ENCODE measurements at places on chromosomes 6 and 20. TPM values are rescaled to one million over a fixed set of nuclear protein-coding genes. Genes with fewer than 3 reads are reported as not detected.

PRICKLE4 gene
- total RNA-seq: 6.4 TPM

SYNDIG1 gene
- total RNA-seq: not detected

WTAP gene
- total RNA-seq: 79.5 TPM

SLC22A3 gene
- total RNA-seq: not detected

GRCh38 chr6:135820340-135820739 lies 31.2 kb upstream of the PDE7B start:
- DNase-seq: no peak

DNA sequence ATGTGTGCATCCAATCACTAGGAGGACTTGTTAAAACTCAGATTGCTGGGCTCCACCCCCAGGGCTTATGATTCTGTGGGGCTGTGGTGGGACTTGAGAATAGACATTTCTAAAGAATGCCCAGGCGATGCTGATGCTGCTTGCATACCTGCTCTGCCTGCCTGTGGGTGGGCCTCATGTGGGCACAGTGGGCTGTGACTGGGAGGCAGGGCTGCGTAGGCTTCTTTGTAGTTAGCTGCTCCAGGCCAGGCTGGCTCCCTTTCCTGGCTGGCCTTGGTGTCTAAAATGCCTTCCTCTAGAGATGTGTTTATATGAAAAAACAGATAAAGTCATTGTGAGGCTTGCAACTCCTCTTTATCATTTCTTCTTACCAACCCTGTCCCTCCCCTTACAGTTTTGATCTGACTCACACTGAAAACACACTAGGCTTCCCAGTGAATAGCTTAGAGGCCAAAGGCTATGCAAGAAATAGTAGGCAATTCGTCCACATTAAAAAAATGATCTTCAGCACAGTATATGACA lies 495.5 kb upstream of the MAP3K7 start:
- DNase-seq: no peak

GRCh38 chr20:21516180-21516567 lies 2.3 kb upstream of the NKX2-2 start:
- no peak for DNase-seq

DNA sequence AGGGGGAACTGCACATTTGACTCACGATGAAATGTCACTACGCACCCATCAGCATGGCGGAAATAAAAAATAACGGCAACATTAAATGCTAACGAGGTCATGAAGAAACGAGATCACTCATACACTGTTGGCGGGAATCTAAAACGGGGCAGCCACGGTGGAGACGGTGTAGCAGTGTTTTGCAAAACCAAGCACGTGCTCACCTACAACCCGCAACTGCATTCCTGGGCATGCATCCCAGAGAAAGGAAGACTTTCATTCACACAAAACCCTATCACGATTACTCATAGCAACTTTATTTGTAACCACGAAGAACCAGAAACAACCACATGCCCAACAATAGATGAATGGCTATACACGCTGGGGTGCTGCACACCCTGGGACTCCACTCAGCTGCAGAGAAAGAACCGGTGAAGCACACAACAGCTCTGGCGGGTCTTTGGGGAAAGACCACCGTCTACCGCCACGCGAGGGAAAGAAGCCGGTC lies 77.0 kb downstream of the YTHDF1 start:
- DNase-seq: no peak

- DNase-seq: no peak
Measured at GRCh38 chr6:122702841-122703240, 76.7 kb upstream of the FABP7 start.

DNA sequence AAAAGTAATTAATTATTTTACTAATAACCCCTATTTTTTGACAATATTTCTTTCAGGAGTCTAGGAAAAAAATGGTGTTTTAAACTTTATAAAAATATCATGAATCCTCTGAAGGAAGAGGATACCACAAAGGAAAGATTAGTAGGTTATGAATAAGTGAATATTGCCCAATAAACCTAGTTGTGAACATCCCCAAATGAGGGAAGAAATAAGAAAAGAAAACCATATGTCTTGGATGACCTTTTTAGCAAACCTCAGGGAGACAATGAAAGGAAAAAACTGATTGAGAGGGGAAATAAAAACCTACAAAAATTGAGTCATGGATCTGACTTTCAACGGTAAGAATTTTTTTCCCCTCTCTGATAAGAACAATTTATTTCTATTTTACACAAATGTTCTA lies 34.4 kb downstream of the TENT5A start:
- no peak for DNase-seq

- DNase-seq: peak; percentile 36
Measured at GRCh38 chr6:2986722-2987221, 12.9 kb upstream of the NQO2 start.

- DNase-seq: no peak
Measured at GRCh38 chr6:156783958-156784357, 6.8 kb downstream of the ARID1B start.

GRCh38 chr6:145323646-145324045 lies 411.7 kb downstream of the EPM2A start:
- no peak for DNase-seq

DNA sequence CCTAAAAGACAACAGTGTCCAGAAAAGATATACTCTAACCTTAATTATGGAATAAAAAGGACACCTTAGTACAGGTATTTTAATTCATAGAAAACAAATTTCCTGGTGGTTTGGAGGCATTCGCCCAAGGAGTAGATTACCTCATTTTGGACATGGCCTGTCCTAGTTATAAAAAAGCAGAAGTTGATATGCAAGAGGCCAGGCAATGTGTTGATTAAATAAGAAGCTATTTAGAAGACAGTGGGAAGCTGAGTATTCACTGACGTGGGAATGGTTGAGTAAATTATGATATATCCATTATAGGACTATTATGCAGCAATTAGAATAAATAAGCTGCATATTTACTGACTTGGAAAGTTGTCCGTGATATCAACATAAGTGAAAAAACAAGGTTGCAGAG lies 314.9 kb downstream of the ALDH8A1 start:
- DNase-seq: no peak

GRCh38 chr6:42774201-42774600 lies 7.7 kb upstream of the BICRAL start:
- DNase-seq: no peak

- DNase-seq: no peak
Measured at GRCh38 chr6:108118810-108119768, 44.5 kb upstream of the OSTM1 start.

DNA sequence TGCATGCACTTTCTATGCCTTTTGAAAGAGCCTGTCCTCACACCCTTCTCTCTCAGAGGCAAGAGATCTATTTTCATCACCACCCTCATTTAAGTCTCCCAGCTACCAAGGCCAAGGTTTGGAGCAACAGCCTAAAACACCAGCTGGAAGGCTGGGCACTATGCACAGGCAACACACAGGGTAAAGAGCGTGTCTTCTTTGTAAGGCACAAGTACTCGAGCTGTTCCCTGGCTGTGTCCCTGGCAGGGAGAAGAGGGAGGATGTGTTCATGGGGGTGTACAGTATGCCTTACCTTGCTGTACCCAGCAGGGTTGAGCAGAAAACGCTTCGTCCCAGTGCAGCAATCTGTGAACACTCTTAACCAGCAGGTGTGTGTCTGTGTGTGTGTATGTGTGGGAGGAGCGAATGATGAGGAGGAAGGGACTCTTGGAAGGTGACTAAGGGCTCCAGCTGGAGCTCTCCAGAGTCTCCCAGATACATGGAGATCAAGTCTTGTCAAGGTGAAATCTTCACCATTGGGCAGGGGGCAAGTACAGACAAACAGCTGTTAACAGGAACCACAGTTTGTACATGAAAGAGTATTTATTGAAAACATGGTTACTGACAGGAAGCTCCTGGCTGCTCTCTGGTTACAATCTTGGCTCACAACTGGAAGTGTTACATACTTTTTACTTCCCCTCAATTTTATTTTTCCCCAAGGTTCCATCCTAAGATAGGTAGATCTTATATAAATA lies 40.8 kb downstream of the ELMO2 start:
- no peak for DNase-seq

GRCh38 chr6:167314180-167314821 lies 10.6 kb upstream of the TTLL2 start:
- no peak for DNase-seq

- no peak for DNase-seq
Measured at GRCh38 chr20:42982218-42982617, 207.5 kb downstream of the PTPRT start.

DNA sequence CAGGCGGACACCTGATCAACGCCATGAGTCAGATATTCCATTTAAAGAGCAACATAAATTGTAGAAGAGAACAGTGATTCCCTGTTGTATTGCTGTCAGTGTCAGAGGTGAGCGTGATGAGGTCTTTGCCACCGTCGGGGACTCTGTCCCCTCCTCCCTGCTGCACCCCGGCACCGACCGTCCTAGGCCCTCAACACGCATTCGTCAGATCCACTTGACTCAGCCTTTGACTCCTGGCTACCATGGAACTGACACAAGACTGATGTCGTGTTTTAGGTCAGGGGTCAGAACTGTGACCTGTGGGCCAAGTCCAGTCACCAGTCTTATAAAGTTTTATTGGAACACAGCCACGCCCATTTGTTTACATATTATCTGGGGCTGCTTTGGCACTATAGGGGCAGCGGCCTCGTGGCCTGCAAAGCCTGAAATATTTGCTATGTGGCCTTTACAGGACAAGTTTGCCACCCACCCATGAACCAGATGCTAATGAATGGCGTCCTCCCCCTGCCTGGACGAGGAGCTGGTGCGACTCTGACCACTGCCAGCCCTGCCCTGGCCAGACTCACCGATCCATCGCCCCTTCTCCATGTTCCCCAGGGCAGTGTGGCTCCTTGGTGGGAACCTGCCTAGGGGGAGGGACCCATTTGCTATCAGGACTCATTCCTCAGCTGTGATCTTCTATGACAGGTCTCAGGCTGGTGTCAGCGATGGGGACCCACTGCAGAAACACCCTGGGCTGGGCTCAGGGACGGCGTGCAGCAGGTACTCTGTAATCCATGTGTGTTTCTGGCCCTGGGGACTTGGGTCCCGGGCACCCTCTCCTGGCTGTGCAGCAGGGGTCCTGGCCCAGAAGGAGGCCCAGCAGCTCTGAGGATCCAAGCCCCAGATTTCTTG lies 37.5 kb upstream of the PHACTR3 start:
- no peak for DNase-seq

DNA sequence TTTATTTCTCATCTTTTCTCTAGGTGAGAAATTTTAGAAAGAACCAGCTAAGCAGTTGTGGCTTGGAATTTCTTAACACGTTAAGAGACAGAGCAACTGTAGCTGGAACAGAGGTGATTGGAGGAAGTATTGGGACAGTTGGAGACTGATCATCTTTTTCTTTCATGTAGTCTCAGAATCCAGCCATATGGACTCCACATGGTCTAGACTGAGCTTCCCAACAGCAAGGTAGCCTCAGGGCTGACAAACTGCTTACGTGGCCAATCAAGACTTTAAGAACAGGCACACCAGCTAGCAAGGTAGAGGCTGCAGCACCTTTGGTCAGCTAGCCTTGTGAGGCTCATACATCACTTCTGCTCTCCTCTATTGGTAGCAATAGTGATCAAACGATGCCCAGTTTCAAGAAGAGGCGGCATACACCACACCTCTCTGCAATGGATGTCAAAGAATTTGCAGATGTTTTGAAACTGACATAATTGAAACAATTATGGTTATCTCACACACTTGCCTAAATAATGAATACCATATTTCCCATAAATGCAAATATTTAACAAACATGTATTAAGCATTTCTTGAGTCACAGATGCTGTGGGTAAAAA lies 590.5 kb upstream of the SLC35B3 start:
- DNase-seq: no peak

DNA sequence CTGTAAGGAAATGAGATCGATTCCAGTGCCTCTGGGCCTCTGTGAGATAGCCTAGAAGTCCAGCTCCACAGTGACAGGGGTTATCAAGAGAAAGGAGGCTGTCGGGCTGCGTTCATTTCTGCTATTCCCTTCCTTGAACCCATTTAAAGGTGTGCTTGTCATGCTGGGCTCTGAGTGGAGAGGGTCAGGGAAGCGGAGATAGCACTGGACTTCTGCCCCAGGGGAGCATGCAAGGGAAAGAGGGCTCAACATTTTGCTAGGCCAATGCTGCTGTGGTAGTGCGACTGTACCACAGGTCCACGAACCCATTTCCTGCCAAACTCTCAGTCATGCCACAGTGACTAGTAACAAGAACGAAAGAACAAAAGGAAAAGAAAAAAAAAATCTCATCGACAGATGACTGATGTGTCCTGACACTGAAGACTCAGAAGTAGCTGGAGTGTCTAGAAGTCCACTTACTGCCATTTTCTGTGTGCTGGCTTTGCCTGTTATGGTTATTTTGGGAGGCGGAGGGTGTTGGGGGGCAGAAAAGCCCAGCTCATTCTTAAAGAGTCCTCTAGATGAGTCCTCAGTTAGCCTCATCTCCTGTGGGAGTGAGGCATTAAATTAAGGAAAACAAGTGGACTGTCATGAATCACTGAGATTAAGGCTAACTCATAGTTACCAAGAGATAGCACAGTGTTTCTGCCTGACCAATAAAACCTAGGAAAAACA lies 8.1 kb downstream of the NEDD9 start:
- DNase-seq: no peak

DNA sequence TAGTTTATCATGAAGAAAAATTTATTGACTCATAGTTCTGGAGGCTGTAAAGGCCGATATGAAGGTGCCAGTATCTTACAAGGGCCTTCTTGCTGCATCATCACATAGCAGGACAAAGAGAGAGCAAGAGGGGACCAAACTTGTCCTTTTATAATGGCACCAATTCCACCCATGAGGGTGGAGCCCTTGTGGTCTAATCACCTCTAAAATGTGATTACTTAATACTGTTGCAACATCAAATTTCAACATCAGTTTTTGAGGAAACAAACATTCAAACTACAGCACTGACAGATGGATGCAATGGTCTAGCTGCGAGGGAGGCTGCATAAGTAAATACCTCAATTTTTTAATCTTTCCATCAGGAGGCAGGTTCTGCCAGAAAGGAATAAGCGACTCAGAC lies 76.7 kb upstream of the LAMA2 start:
- no peak for DNase-seq

DNA sequence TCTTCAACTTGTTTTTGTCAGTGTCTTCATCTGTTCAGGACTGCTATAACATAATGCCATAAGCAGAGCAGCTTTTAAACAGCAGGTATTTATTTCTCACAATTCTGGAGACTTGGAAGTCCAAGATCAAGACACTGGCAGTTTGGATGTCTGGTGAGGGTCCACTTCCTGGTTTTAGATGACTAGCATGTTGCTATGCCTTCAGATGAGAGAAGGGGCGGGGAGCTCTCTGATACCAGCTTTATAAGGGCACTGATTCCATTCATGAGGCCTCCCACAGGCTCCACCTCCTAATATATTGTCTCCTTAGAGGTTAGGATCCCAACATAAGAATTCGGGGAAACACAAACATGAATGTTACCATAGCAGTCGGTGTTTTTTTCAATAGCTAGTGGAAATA lies 52.9 kb downstream of the FAM83B start:
- DNase-seq: no peak

DNA sequence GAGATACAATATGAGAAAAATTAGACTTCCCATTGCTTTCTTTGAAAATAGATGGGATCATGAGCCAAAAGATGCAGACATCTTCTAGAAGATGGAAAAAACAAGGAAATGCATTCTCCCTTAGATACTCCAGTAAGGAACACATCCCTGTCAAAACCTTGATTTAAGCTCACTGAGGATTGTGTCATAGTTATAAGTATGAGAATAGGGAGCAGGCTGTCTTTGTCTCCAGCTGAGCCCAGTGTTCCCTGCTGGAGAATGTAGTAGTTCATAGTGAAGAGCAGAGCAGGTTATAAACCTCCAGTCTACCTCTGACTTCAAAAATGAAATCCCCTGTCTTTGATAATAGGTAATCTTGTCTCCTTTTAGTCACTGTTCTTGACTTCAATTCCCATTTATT lies 589.9 kb downstream of the PHF3 start:
- DNase-seq: no peak

Data from dermis microvascular lymphatic vessel endothelial cell (primary cell).